ENCODE measurements at places on chromosomes 5 and 9. TPM values are rescaled to one million over a fixed set of nuclear protein-coding genes. Genes with fewer than 3 reads are reported as not detected.
A peak's percentile ranks its signal among the peaks of the same experiment; 100 is the strongest.

Gene HARS2
- 27.4 TPM for total RNA-seq

Gene IL13
- not detected for total RNA-seq

Gene FAM219A
- 37.5 TPM for total RNA-seq

Gene LEAP2
- total RNA-seq: 0.60 TPM

- peak overlapping the region; percentile 82 for H3K27ac ChIP-seq
- no peak overlapping the region for H3K4me3 ChIP-seq
- H3K36me3 ChIP-seq: peaks cover 3% of the 10 kb centered on the region
These were observed 68.3 kb downstream of the KCNIP1 start for GRCh38 chr5:170571875-170572852.

GRCh38 chr5:61339764-61340163 lies 7.7 kb downstream of the ZSWIM6 start:
- H3K4me1 ChIP-seq: peaks cover 70% of the 10 kb centered on the region
- H3K27ac ChIP-seq: no peak overlapping the region
- no peak overlapping the region for H3K4me3 ChIP-seq
- no peaks in the 10 kb centered on the region for H3K27me3 ChIP-seq

DNA sequence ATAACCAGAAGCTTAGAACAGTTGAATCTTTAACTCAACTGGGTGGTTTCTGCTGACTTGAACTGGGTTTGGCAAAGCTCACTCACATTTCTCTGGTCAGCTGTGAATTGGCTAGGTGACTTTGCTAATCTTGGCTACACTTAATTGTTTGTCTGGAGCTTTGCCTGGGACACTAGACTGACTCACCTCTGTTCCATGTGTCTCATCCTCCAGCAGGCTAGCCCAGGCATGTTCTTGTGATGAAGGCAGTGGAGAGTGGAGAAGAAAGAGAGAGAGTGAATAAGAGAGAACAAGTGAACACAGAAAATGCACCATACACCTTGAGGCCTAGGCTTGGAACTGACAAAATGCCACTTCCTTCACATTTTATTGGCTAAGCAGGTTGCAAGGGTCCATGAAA lies 32.6 kb downstream of the SPATA31D1 start:
- H3K36me3 ChIP-seq: peaks cover 2% of the 10 kb centered on the region
- no peak for DNase-seq
- no peaks in the 10 kb centered on the region for H3K27me3 ChIP-seq
- H3K4me3 ChIP-seq: no peak overlapping the region
- peak overlapping the region; percentile 47 for H3K27ac ChIP-seq

GRCh38 chr5:138641547-138642298 lies 66.5 kb upstream of the HSPA9 start:
- peaks cover 2% of the 10 kb centered on the region for H3K27me3 ChIP-seq
- H3K4me1 ChIP-seq: no peaks in the 10 kb centered on the region
- no peak overlapping the region for H3K27ac ChIP-seq
- no peaks in the 10 kb centered on the region for H3K36me3 ChIP-seq

DNA sequence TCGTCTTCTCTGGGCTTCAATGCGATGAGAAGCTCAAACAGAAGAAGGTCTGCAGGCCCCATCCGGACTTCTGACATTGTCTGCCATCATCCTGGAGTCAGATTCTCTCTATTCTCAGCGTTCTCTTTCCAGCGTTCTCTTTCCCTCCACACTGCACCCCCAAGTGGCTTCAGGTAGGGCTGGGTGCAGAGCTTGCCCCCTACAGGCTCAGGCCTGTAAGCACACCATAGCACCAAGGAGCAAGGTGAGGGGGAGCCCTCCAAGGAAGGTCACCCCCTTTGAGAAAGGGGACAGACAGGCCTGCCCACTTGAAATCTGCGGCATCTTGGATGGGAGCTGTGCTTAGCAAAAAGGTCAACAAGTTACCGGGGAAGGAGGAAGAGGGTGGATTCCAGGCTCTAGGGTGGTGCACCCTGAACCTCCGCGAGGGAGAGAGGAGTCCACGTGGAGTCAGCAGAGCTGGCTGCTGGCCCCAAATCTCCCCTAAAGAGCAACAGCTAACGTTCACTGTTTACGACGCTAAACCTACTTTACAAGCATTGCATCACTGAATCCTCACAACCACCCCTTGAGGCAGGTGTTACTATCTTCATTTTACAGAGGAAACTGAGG lies 27.5 kb downstream of the GPX3 start:
- no peak overlapping the region for H3K4me3 ChIP-seq
- peaks cover 8% of the 10 kb centered on the region for H3K4me1 ChIP-seq
- H3K36me3 ChIP-seq: peaks cover 21% of the 10 kb centered on the region
- no peak for DNase-seq
- no peaks in the 10 kb centered on the region for H3K27me3 ChIP-seq
- H3K27ac ChIP-seq: no peak overlapping the region

GRCh38 chr5:2805080-2805479 lies 53.6 kb upstream of the IRX2 start:
- H3K4me1 ChIP-seq: no peaks in the 10 kb centered on the region
- no peak for DNase-seq
- H3K4me3 ChIP-seq: no peak overlapping the region
- H3K27ac ChIP-seq: no peak overlapping the region
- H3K36me3 ChIP-seq: no peaks in the 10 kb centered on the region

DNA sequence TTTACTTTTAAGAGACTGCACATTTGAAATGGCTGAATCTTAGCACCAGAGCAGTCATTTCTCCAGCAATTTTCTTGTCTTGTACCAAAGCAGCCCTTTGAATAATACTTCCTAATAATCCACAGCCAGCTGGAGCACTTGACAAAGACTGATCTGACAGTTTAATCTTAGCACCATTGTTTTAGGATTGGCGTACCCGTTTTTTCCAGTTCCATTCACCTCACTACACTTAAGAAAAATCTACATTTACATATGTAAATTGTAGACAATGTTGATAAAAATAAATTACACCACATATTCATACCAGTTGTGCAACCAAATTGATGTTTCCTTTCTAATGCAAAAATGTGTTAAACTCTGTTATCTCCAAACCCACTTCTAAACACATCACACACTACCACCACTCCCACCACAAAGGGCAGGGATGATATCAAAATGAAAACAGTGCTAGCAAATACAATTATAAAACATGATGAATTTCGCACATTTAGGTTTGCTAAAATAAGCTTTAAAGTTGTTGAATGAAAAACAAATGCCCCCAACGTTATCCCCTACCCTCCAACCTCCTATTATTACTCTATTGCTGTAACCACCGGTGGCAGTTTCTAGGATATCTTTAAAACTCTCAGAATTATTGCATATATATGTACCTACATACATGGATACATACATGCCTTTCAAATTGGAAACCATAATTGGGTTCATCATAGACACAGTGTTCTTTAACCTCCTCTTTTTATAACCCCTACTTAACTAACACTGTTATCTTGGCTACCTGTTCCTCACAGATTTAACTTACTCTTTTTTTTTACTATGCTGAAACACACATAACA lies 21.5 kb downstream of the SERINC5 start:
- H3K36me3 ChIP-seq: no peaks in the 10 kb centered on the region
- no peak for DNase-seq
- peaks cover 39% of the 10 kb centered on the region for H3K4me1 ChIP-seq
- H3K27me3 ChIP-seq: no peaks in the 10 kb centered on the region
- H3K4me3 ChIP-seq: no peak overlapping the region
- H3K27ac ChIP-seq: no peak overlapping the region

DNA sequence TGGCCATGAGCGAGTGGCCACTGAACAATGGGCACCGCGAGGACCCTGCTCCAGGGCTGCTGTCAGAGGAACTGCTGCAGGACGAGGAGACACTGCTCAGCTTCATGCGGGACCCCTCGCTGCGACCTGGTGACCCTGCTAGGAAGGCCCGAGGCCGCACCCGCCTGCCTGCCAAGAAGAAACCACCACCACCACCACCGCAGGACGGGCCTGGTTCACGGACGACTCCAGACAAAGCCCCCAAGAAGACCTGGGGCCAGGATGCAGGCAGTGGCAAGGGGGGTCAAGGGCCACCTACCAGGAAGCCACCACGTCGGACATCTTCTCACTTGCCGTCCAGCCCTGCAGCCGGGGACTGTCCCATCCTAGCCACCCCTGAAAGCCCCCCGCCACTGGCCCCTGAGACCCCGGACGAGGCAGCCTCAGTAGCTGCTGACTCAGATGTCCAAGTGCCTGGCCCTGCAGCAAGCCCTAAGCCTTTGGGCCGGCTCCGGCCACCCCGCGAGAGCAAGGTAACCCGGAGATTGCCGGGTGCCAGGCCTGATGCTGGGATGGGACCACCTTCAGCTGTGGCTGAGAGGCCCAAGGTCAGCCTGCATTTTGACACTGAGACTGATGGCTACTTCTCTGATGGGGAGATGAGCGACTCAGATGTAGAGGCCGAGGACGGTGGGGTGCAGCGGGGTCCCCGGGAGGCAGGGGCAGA lies 53.3 kb downstream of the JADE2 start:
- H3K27me3 ChIP-seq: no peaks in the 10 kb centered on the region
- H3K4me3 ChIP-seq: no peak overlapping the region
- no peak overlapping the region for H3K27ac ChIP-seq
- DNase-seq: peak; percentile 84
- peaks cover 15% of the 10 kb centered on the region for H3K36me3 ChIP-seq
- H3K4me1 ChIP-seq: peaks cover 9% of the 10 kb centered on the region

- no peak overlapping the region for H3K4me3 ChIP-seq
- H3K4me1 ChIP-seq: no peaks in the 10 kb centered on the region
- H3K27me3 ChIP-seq: no peaks in the 10 kb centered on the region
- H3K27ac ChIP-seq: no peak overlapping the region
- H3K36me3 ChIP-seq: peaks cover 23% of the 10 kb centered on the region
These were observed 100.4 kb downstream of the GAPVD1 start for GRCh38 chr9:125361837-125362531.

DNA sequence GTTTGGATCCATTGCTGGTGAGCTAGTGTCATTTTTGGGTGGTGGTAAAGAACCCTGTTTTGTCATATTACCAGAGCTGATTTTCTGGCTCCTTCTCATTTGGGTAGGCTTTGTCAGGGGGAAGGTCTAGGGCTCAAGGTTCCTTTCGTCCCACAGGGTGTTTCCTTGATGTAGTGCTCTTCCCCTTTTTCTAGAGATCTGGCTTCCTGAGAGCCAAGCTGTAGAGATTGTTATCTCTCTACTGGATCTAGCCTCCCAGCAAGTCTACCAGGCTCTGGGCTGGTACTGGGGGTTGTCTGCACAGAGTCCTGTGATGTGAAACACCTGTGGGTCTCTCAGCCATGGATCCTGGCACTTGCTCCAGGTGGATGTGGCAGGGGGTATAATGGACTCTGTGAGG lies 145.9 kb downstream of the HINT1 start:
- no peak for DNase-seq
- no peak overlapping the region for H3K27ac ChIP-seq
- no peak overlapping the region for H3K4me3 ChIP-seq
- H3K36me3 ChIP-seq: no peaks in the 10 kb centered on the region
- H3K27me3 ChIP-seq: peaks cover 14% of the 10 kb centered on the region
- no peaks in the 10 kb centered on the region for H3K4me1 ChIP-seq

- H3K36me3 ChIP-seq: peaks cover 36% of the 10 kb centered on the region
- no peak for DNase-seq
- no peaks in the 10 kb centered on the region for H3K27me3 ChIP-seq
- H3K27ac ChIP-seq: no peak overlapping the region
- no peak overlapping the region for H3K4me3 ChIP-seq
- H3K4me1 ChIP-seq: peaks cover 11% of the 10 kb centered on the region
These were observed 9.8 kb downstream of the RACK1 start for GRCh38 chr5:181233801-181234454.

GRCh38 chr5:56281489-56282165 lies 48.5 kb upstream of the ANKRD55 start:
- no peak overlapping the region for H3K27ac ChIP-seq
- no peak overlapping the region for H3K4me3 ChIP-seq
- no peaks in the 10 kb centered on the region for H3K36me3 ChIP-seq
